ENCODE measurements at places on chromosomes 5 and 9. TPM values are rescaled to one million over a fixed set of nuclear protein-coding genes. Genes with fewer than 3 reads are reported as not detected.

Gene SPATA31D4
- not detected for total RNA-seq

Gene EPB41L4A
- not detected for total RNA-seq

Gene FBN2
- total RNA-seq: not detected

- DNase-seq: no peak
Measured at GRCh38 chr5:142426129-142427014, 101.6 kb upstream of the SPRY4 start.

DNA sequence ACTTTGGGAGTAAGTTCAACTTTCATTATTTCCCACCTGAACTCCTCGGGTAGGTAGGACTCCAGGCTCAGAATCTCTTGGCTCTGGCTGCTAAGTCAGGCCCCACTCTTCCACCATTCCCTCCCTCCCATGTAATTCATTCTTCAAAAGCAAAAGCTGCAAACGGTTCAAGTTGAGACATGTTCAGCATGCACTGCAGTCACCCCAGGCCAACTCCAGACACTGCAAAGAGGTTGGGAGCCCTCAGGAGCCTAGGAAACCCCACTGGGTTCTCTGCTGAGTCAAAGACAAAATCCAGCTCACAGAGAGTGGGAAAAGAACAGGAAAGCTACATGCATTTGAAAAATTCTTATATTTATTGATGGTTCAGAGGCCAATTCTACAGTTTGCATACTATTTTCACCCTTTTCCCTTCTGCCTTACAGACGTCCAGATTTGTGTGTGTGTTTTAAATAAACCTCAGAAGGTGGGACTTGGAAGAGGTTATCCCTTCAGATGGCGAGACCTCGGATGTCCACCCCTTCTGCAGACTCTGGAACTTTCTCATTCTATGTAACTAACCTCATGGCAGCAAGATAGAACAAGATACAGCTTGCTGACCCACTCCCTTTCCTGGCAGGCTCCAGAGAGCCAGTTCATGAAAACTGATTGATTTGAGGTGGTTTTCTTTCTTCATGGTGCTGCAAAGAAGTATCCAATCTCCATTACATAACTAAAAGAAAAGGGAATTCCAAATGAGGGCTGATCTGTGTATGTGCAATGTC, 65.7 kb upstream of the EQTN start:
- DNase-seq: no peak

- DNase-seq: no peak
Measured at GRCh38 chr5:106415541-106415940, 1255.2 kb downstream of the EFNA5 start.

DNA sequence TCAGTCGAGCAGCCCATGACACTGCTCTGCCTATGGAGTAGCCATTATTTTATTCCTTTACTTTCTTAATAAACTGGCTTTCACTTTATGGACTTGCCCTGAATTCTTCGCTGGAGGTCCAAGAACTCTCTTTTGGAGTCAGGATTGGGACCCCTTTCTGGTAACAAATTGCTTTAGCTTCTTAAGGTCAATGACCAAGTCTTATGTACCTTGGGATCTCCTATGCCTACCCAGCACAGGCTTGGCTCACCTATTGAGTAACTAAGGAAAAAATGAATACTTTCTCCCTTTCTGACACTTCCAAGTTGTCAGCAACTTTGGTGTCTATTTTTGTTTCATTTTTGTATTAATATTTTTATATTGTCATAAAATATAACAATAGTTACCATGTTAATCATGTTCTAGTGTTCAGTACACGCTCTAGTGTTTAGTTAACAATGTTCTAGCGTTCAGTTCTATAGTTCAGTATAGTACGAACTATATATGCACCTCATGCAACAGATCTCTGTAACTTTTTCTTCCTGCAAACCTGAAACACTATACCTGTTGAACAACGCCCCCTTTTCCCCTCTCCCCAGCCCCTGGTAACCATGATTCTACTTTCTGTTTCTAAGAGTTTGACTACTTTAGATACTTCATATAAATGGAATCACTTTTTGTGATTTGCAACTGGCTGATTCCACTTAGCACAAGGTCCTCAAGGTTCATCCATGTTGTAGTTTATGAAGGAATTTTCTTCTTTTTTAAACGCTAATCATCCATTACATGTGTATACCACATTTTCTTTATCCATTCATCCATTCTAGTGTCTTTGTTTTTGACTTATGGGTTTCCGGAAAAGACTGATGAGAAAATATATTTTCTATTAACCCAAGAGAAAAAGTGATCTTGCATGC, 1.8 kb upstream of the RHOBTB3 start:
- DNase-seq: no peak

GRCh38 chr9:79917421-79917820, 345.7 kb downstream of the TLE4 start:
- no peak for DNase-seq

GRCh38 chr5:43418561-43418960, 6.4 kb upstream of the CCL28 start:
- no peak for DNase-seq

Measured in OCI-LY7 (cell line).